ENCODE measurements at places on chromosomes 11 and 22.

DNA sequence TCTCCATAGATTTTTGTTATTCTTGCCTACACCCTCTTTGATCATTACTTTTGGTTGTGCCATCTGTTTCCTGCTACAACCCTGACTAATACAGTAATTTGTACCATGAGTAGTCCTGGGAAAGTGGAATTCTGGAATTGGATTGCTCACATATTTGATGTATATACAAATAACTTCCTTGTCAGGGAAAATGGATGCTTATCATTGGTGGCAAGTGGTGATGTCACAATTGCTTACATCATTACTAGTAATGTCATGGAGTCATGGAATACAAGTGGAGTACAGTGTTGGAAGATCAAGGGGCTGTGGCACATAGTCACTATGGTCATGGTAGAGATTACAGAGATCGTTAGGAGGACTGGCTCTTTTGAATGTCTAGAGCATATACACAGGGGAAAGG is 24.4 kb downstream of the AASDHPPT start:
- peak; percentile 22 for DNase-seq

- DNase-seq, result peak; percentile 78
Observed at GRCh38 chr22:43014316-43014868, 557 bp downstream of the PACSIN2 start.

- no peak for DNase-seq
Observed at GRCh38 chr22:19169947-19170318, 8.6 kb downstream of the SLC25A1 start.

DNA sequence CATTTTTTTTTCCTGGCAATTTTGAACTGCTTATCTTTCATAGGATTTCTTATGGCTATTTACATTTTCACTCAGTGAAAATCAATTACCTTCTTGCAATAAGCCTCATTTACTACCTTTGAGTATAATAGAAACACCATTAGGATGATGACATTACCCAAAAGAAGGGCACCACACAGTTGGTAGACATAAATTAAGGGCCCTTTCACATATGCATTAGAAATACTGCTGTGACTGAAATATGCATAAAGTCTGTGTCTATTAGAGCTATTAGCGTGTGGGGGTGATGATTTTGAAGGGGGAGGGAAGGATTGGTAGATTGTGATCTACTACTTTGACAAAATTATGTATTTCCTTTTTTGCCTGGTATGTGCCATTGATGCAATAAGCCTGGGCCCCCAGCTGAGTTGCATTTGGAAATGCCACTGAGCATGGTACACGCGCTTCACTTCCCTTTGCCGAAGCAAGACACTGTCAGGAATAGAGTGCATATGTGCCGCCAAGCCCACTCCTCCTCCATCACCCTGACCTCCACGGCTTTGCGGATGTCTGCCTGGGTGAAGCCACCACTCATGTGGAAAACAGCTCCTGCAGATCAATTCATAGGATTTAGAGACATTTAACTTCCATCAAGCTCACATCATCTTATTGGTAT is 339.3 kb downstream of the DCDC1 start:
- DNase-seq, result no peak

DNA sequence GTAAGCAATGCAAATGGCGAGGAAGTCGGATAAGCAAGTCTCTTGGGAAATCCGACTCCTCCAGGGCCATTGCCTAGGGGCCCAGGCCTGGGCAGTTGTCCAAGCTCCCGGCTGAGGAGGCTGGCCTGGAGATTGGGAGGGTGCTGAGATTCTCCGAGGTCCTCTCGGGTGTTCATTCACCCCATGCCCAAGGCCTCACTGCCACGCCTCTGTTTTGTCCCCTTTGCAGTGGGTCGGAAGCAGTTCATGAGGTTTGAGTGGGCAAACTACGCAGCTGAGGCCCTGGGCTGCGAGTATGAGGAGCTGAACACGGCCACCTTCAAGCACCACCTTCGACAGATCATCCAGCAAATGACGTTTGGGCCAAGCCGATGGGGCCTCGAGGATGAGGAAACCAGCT is 81.3 kb downstream of the MYO18B start:
- no peak for DNase-seq

DNA sequence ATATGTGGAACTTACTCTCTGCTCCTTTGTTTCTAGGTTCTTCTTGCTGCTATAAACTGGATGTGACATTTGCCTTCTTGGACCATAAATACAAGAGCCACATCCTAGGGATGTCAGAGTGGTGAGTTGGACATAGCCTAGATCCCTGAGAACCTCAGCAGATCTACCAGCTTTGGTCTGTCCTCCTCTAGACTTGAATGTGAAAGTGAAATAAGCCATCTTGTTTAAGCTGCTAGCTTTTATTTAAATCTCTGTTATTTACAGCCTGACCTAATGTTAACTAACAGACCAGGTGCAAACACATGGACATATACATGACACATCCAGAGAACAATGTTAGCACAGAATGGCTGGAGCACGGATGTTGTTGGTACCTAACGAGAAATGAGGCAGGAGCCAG is 36.0 kb downstream of the SLN start:
- no peak for DNase-seq

GRCh38 chr11:62395885-62396551 is 22.8 kb upstream of the SCGB1A1 start:
- no peak for DNase-seq

- DNase-seq, result no peak
Observed at GRCh38 chr11:106082096-106082495, 4.6 kb downstream of the AASDHPPT start.

GRCh38 chr11:64842851-64843685 is 1.4 kb downstream of the CDC42BPG start:
- DNase-seq, result no peak

- peak; percentile 22 for DNase-seq
Observed at GRCh38 chr11:36056160-36056751, 112.4 kb downstream of the LDLRAD3 start.

DNA sequence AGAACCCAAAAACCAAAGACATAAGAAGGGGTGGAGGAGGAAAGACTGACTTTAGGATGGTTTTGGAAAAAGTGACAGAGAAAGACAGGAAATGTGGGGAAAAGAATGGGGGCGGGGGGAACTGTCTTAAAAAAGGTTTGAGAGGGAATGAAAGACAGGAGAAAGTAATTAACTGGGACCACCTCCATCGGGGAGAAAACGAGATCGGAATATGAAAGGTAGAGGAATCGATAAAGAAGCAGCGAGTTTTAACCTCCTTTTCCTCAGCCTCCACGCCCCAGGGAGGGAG is 524 bp downstream of the MTMR2 start:
- DNase-seq, result no peak

GRCh38 chr11:45679806-45680205 is 14.4 kb upstream of the CHST1 start:
- DNase-seq, result no peak

GRCh38 chr11:10906521-10906920 is 48.7 kb upstream of the ZBED5 start:
- DNase-seq, result peak; percentile 23

- no peak for DNase-seq
Observed at GRCh38 chr11:57438345-57439285, 11.7 kb upstream of the SLC43A3 start.

GRCh38 chr11:17154409-17155159 is 53.2 kb downstream of the PIK3C2A start:
- DNase-seq, result no peak

DNA sequence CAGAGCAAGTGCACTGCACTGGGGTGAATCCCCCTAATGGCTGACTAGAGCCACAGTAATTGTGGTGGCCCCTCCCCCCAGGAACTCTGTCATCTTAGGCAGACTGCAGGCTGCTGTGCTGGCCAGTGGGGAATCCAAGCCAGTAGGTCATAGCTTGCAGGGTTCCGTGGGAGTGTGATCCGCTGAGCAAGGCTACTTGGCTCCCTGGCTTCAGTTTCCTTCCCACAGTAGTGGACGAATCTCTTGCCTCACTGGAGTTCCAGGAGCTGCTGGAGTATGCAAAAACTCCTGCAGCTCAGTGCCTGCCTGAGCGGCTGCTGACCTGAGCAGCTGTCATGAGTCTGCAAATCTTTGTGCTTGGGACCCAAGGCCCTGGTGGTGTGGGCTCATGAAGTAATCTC is 13.2 kb downstream of the OOSP3 start:
- DNase-seq, result no peak

GRCh38 chr11:134905517-134905916 is 493.5 kb upstream of the B3GAT1 start:
- no peak for DNase-seq

DNA sequence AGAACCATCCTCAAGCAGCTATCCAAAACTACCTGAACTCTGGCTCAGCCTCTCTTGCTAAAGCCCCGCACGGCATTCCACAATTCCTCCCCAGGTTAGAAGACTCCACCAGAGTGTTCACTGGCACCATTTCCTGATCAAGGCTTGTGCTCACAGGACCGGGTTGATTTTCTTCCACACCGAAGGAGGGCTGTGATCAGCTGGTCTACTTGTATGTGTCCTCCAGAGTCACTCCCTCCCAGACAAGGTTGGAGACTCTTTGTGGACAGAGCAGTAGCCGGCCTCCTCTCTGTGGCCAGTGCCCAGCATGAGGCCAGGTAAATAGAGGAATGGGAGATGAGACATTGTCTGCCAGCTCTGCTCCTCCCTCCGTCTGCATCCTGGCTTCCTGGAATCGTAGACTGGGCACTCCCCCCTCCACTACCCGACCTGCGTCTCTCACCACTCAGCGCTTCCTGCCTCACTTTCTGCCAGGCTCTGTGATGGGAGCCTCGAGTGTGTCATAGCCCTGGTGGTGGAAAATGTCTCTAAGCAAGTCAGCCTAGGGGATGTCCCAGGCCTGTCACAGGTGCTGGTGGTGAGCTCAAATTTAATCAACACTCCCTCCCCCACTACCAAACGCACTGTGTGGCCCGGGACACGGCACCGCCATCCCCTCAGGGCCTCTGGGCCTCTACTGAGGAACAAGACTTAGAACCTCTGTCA is 12.5 kb upstream of the TMPRSS6 start:
- peak; percentile 7 for DNase-seq

GRCh38 chr11:132240374-132240773 is 870.0 kb downstream of the NTM start:
- no peak for DNase-seq

DNA sequence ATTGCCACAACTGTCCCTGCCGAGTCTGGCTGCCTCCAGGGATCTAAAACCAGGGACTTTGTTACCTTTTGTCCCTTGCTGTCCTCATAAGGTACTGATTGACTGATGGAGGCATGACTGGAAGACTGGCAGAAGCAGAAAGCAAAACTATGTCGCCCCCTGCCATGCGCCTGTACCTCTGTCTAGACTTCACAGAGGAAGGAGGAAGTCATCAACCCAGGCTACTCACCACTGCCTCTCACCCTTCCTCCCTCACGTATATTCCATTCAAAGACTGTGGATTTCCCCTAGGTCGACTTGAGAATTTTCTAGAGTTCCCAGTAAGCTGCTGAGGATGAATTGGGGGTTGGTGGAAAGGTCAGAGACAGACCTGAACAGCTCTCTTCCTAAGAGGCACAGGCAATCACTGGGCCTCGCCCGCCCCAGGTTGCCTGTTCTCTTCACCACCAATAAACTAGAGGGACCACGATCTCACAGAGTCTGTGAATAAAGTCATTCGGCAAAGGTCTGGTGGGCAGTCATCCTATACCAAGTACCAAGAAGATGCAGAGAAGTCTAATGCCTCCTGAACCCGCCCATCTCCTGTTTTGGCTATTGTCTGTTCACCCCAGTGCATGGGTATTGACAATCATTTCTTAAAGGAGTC is 27.5 kb upstream of the CHST1 start:
- no peak for DNase-seq

- no peak for DNase-seq
Observed at GRCh38 chr11:74102321-74102720, 68.5 kb downstream of the C2CD3 start.

- DNase-seq, result no peak
Observed at GRCh38 chr22:22554587-22555284, 4.3 kb downstream of the PRAME start.

DNA sequence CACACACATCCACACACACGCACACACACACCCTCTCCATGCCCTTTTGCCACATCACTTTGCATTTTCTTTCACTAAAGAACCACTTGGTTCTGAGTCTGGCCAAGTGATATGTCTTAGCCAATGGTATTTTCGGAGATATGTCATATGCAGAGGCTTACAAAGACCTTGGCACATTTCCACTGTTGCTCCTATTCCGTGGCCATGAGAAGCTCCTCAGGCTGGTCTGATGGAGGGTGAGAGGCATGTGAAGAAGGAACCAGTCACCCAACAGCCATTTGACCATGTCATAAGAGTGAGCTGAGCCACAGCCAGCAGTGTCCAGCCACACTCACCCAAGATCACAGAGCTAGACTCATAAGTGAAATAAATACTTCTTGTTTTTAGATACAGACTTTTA is 212.6 kb upstream of the NAV2 start:
- no peak for DNase-seq

- DNase-seq, result no peak
Observed at GRCh38 chr11:6615882-6616585, 3.2 kb downstream of the TPP1 start.

DNA sequence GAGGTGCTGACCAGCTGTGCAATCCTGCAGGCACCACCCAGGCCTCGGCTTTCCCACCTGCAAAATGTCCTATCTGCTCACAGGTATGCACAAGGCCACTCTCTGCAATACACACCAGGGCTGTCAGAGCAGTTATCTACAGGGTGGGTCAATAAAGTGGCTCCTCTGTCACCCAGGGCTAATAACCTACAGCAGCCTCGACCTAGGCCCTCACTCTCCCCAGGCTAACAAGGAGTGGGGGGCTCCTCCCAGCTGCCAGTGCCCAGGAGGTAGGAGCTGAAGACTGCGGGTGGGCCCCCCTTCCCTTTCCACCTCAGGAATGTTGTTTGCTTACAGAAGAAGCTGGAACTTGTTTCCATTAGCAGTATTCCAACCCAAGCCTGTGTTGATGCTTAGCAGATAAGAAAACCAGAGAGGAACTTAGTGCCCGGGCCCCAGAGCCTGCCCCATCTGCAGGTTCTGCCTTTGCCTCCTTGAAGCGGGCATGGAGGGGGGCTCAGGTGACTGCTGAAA is 26.8 kb downstream of the MYH9 start:
- DNase-seq, result peak; percentile 68

DNA sequence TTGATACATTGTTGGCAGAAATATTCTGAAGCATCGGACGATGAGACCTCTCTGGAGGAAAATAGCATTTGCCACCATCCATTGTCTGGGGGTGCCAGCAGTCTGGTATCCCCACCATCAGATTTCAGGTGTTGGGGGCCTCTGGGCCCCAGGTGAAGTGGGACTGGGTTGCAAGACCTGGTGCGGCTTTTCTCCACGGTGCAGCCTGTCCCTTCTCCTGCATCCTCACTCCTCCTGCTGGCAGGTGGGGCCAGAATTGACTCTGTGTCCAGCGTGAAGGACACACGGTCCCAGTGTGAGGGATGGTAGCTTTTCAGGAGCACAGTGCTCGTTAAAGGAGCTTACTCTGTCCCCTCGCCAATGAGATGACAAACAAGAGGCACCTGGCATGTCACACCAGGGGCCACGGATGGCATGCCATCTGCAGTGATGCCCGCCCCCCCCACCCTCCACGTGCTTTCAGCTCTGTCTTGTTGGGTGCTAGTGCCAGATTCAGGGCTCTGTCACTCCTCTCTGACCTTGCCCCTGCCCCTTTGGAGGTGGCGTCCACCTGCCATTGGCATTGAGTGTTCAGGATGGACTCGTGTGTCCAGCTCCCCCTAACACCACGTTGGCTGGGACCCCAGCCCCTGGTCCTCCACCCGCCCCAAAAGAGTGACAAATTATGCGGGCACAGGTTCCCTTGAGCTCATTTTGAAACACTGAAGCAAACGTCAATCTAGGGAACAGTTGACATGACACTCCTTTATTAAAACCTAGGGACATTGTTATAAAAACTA is 62.4 kb downstream of the PARVG start:
- DNase-seq, result no peak

Measured in adipocyte (in vitro differentiated cells).